ENCODE measurements at places on chromosomes 3 and 15.

- DNase-seq = no peak
Observed at GRCh38 chr3:47888986-47889757, 86.2 kb downstream of the DHX30 start.

DNA sequence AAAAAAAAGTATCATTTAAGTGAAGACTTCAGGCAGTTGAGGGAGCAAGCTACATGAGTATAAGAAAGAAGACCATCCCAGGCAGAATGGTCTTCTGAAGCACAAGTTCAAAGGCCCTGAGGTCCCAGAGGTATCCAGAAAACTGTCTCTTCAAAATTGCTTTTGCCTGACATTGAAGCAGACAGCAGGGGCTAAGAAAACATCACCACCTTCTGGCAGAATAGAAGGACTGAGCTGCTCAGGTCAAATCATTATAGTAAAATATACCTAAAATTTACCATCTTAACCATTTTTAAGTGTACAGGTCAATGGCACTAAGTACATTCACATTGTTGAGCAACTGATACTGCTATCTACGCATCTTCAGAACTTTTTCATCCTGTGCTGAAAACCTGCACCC, 16.4 kb downstream of the GPR160 start:
- peak; percentile 49 for DNase-seq

DNA sequence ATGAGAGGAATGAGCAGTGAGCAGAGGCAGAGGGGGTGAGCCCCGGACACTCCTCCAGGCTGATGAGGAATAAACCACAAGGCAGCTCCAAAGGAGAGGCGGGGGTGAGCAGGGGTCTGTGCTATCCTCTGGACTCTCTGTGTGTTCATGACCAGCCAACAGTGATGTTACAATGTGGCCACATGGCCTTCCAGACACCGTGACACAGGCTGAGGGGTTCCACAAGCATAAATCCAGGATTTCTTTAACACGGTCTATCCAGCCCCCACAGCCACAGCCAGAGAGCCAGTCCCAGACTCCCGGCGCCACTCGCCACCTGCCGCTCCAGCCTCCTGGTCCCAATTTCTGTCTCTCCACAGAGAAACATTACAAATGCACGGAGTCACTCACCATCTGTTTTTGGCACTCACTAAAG, 24.4 kb downstream of the XXYLT1 start:
- DNase-seq = no peak

- DNase-seq = no peak
Observed at GRCh38 chr15:94451466-94451865, 220.1 kb downstream of the MCTP2 start.

- peak; percentile 10 for DNase-seq
Observed at GRCh38 chr3:71831599-71831998, 46.7 kb upstream of the PROK2 start.

- no peak for DNase-seq
Observed at GRCh38 chr3:188468196-188468595, 314.2 kb downstream of the LPP start.

- no peak for DNase-seq
Observed at GRCh38 chr15:27582726-27583410, 516.2 kb downstream of the OCA2 start.

- peak; percentile 68 for DNase-seq
Observed at GRCh38 chr15:74826364-74826819, at the start of gene CPLX3. CPLX3 (plus strand) TSS chr15:74826627; CDS start chr15:74826704, 77 bp downstream.

DNA sequence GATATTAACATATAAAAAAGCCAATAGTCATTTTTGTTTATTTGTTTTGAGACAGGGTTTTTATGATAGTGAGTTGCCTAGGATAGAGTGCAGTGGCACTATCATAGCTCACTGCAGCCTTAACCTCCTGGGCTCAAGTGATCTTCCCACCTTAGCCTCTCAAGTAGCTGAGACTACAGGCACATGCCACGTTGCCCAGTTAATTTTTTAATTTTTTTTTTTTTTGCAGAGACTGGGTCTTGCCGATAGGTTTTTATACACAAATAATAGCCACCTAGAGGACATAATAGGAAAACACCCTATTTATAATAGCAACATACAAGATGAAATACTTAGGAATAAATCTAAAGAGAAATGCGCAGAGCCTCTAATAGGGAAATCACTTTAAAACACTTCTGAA, 13.3 kb downstream of the EIF3J start:
- no peak for DNase-seq

- DNase-seq = peak; percentile 63
Observed at GRCh38 chr3:179852142-179852905, 184.4 kb downstream of the PEX5L start.

- DNase-seq = no peak
Observed at GRCh38 chr3:10338591-10339353, 17.9 kb upstream of the SEC13 start.

DNA sequence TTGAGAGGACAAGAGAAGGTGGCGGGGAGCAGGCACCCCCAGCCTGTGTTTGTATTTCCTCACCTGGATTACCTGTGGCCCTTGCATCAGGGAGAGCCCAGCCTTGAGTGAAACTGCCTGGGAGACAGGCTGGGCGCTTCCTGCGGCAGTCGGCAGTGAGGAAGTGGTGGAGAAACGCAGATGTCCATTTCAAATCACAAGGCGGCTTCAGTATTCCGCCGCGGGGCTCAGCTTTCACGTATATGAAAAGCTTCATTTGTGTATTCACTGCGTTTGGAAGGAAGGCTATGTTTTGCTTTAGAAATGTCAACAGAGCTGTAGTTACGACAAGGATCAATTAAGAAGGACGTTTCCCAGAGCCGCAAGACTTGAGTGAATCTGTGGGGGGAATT, 167.4 kb upstream of the CTDSPL start:
- DNase-seq = peak; percentile 22

DNA sequence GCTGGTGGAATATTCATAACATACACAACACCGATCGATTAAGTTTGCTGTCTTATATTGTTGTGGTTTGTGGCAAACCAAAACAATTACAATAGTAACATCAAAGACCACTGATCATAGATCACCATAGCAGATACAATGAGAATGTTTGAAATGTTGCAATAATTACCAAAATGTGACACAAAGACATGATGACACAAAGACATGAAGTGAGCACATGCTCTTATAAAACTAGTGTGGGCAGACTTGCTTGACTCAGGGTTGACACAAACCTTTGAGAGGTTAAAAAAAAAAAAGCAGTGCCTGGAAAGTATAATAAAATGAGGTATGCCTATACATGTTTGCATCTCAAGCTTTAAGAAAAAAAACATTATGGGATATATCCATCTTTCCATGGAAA, 130.3 kb downstream of the NR1I2 start:
- peak; percentile 12 for DNase-seq

- peak; percentile 42 for DNase-seq
Observed at GRCh38 chr15:51189669-51190385, 95.1 kb upstream of the TNFAIP8L3 start.

GRCh38 chr3:16113704-16114103, 60.8 kb upstream of the GALNT15 start:
- no peak for DNase-seq

- no peak for DNase-seq
Observed at GRCh38 chr3:32778389-32778788, 39.4 kb upstream of the TRIM71 start.

- peak; percentile 59 for DNase-seq
Observed at GRCh38 chr15:82571722-82572222, 31.5 kb upstream of the RPS17 start.

DNA sequence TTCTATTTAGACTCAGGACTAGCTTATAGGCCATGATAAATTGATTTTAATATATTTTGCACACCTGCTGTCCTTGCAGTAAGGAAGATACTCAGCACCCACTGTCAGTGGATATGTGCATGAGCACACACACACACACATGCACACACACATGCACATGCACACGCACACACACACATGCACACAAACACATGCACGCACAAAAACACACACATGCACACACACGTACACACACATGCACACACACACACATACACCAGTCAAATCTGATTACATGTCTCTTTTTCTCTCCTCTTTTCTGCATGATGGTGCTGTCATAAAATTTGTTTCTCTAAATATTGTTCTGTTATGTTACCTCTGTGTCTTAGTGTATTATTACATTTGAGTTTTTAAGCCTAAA, 87.3 kb upstream of the OSTN start:
- DNase-seq = no peak

- DNase-seq = no peak
Observed at GRCh38 chr3:18111796-18112232, 313.3 kb downstream of the SATB1 start.

GRCh38 chr3:168951368-168951767, 712.1 kb downstream of the MECOM start:
- no peak for DNase-seq

DNA sequence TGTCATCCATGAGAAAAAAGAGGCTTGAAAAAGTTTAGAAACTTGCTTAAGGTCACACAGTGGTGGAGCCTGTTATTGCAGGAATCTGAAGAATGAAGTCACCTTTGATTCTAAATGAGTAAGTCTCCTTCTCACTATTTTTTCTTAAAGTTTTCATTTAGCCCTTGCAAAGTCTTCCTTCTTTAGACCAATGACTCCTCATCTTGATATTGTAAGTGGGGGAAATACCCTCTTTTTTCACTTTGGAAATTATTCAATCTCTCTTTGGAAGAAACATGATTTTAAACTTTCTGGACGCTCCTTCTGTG, 787 bp upstream of the SLMAP start:
- DNase-seq = peak; percentile 67

DNA sequence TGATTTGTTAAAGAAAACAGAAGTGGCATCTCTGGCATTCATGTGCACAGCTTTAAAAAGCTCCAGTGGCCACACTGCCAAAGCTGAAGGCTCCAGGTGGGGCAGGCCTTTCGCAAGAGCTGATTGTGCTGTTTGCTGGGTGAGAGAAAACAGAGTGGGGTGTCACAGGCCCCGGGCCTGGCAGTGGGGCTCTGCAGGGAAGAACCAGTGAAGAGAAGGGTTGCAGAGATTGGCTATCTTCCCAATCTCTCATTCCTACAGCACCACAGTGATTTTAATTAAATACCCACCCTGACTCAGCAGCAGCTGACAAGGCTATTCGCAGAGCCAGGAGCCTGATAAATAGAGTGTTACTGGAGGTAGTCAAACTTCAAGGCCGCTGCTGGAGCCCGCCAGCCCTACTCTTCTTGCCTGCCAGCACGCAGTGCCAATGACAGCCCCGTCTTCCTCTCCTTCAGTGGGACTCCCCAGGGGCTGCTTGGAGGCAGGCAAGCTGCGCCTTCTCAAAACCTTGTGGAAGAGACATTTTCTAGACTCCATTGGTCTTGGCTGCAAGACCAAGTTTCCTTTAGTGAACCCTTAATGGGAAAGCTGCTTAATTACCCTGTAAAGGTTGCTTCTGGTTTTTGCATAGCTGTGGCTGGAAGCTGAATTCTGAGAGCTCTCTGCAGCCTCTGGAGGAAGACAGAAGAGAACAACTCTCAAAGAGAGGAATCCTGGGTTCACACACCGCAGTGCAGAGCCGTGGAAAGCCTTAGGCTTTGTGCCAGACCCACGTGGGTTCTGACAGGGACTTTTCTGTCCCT, 225.8 kb upstream of the SLCO3A1 start:
- DNase-seq = no peak

GRCh38 chr3:162678941-162679340, 1182.3 kb downstream of the OTOL1 start:
- no peak for DNase-seq

DNA sequence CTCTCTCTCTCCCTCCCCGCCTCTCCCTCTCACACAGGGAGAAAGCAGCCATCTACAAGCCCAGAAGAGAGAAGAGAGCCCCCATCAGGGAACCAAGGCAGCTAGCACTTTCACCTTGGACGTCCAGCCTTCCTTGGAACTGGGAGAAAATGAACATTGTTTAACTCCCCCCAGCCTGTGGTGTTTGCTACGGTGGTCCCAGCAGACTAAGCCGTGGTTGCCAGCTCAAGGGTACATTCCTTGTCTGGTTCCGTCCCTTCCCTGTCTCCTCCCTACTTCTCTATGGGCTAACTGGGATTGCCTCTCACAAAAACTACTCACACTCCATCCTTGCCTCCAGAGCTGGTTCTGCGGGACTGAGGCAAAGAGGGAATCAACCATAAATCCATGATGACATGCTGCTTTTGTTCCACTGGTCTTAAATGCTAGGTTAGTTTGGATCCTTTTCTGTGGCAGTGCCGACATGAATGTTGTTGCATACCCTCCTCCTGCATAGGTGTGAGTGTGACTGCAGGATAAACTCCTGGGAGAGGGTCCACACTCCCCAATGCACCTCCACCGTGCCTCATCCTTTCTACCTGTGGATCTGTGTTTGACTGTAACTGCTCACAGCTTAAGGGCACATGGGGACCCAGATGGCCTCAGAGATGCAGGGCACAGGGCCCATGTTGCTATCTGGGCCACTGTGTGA, 12.0 kb downstream of the C3orf22 start:
- no peak for DNase-seq

GRCh38 chr3:179063945-179064560, 7.6 kb downstream of the ZMAT3 start:
- DNase-seq = no peak

DNA sequence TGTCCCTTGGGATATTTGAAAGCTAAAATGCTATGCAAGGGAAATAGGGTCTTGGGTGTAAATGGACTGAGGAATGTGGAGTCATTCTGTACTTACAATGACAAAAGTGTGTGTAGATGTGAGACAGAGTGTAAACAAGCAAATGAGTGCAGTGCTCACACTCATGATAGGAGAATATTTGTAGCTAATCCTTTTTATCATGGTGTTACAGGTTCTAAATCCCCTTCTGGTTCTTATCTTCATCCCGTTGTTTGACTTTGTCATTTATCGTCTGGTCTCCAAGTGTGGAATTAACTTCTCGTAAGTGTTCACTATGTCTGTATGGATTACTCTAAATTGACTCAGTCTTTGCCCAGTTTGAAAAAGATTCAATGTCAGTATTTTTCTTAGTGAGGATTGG, 30.5 kb downstream of the SLC15A2 start:
- DNase-seq = no peak

- peak; percentile 5 for DNase-seq
Observed at GRCh38 chr3:111080413-111080812, 8.8 kb downstream of the NECTIN3 start.

DNA sequence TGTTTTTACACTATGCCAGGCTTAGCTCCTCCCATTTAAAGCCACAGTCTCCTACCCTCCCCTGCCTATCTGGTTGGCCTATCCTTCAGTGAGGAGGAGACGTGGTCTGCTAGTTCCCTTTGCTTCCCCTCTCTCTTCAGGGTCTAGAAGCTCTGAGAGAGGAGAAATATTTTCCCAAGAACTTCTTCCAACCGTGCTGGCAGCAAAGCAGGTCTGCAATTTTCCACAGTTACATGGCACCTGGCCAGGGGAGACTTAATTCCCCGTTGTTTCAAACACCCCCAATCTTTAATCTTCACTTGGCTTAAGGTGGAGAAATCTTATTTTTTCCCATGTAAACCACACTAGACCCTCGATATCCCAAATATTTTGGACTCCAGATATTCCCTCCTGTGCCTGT, 149.5 kb upstream of the MCTP2 start:
- DNase-seq = no peak

DNA sequence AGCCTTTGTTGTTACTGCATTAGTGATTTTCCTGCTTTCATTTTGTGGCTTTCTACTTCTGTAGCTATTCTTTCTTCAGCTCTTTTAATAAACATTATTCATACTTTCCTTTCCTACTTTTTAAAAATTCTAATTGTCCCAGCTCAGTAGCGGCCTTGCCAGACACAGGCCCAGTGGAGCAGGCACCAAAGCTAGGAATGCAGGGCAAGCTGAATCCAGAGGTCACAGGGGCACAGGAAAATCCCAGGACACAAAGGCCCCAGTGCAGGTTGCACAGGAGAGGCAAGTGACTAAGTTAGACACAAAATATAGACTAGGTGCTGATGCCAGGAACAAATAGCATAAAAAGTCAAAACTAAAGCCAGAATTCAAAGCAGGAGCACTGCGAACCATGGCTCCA, 49.0 kb upstream of the CCDC80 start:
- no peak for DNase-seq

Data from suppressor macrophage (primary cell).